T-helper 22 cell (primary cell): ENCODE measurements at places on chromosomes 5 and 9.

- DNase-seq = no peak
Observed at GRCh38 chr9:128809831-128810230, 8.5 kb upstream of the ENDOG start.

DNA sequence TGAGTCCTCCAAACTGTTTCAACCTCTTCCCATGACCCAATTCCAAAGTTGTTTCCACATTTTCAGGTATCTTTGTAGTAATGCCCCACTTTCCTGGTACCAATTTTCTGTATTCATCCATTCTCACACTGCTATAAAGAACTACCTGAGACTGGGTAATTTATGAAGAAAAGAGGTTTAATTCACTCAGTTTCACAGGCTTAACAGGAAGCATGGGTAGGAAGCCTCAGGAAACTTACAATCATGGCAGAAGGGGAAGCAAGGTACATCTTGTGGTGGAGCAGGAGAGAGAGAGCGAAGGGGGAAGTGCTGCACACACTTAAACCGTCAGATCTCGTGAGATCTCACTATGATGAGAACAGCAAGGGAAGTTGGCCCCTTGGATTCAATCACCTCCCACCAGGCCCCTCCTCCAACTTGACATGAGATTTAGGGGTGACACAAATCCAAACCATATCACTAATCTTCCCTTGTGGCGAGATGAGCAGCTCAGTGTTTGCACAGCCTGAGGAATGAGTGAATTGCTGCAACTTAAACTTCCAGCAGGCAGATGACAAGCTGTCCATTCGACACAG is 42.9 kb downstream of the TRIP13 start:
- DNase-seq = no peak

DNA sequence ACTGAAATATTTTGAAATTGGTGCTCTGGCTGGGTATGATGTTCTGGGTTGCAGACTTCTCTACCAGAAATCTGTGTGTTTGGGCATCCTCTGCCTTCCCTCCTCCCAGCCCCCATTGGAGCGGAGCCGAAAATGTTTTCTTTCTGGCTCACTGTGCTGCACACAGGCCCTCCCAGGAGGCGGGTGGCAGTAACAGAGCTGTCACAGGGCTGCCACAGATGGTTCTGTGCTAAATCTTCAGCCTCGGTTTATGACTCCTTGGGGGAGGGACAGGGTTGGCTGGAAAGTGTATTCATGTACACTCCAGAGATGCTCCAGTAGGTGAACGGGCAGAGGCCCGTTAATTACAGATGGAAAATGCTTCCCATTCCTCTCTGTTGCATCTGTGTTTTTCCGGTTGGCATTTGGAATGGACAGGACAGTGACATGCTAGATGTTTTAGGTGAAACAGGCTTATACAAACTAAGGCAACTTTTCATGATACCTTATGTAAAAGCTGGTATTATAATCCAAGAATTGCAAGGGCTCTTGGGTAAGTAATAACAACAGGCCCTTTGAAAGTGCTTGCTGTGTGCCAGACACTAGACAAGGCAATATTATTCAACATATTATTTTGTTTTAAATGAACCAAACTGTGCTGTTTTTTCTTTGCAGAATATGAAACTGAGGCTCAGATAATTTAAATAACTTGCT is 180.2 kb downstream of the ADCY2 start:
- DNase-seq = no peak

GRCh38 chr5:161373345-161373707 is 173.2 kb downstream of the GABRB2 start:
- DNase-seq = no peak

DNA sequence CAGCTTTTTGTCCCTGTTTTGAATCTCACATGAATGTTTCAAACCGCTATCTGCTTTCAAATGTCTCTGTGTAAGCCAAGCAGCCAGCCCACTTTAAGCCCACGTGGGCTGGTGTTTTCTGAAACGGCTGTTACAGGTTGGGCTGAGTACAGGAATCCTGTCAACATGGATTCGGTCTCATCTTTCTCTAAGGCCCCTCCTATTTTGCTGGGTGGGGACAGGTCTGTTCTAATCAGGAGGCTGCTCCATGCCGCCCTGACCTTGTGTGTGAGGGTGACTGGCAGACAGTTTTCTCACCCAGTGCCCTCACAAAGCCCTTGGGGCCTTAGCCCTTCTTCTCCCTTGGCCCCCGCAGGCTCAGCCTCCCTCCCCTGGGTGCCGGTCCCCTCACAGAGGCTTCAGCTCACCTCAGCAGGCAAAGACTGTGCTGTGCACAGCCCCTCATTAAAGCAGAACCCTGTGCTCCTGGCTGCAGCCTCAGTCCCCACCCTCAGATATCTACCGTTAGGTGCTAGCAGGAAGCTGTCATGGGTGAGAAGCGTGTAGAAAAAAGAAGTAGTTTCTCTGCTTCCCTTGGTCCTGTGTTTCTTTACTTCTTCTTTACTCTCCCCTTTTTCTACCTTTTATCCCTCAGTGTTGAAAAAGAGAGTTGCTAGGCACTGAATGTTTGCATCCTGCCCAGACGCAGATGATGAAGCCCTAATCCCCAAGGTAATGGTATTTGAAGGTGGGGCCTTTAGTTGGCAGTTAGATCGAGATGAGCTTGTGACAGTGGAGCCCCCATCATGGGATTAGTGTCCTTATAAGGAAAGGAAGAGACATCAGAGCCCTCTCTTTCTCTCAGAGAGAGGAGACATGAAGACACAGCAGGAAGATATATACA is 205.7 kb downstream of the ADAMTS12 start:
- DNase-seq = no peak

- DNase-seq = no peak
Observed at GRCh38 chr5:9538504-9538903, 7.4 kb downstream of the SEMA5A start.

DNA sequence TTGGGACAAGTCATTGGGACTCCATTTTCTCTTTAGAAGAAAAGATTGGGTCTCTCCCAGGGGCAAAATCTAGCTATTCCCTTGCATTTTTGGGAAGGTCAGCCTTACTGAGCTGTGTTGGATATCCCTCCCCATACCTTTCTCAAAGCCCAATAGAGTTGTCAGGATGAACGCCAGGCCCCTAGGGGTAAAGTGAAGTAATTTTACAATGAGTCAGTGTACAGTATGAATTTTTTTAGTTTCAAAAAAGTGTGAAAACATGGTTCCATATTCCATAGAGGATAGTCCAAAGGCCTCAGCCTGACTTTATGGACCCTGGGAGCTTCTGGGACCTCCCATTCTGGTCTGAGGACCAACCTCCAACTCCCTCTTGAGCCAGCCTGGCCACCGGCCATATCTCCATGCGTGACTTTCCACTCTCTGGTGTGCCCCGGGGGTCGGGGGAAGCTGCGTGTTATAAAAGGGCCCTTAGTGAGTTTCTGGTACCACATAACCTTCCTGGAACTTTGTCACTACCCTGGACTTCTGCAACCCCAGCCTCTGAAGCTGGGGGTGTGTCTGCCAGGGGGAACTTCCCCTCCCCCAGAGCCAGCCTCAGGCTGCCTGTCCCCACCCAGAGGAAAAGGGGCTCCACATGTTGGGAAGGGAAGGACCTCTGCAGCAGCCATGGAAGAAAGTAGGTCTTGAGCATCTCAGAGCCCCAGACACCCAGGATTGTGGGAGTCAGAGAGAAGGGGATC is 52.4 kb upstream of the SYNPO start:
- no peak for DNase-seq

- DNase-seq = no peak
Observed at GRCh38 chr5:123803359-123803758, 291.4 kb downstream of the CSNK1G3 start.

DNA sequence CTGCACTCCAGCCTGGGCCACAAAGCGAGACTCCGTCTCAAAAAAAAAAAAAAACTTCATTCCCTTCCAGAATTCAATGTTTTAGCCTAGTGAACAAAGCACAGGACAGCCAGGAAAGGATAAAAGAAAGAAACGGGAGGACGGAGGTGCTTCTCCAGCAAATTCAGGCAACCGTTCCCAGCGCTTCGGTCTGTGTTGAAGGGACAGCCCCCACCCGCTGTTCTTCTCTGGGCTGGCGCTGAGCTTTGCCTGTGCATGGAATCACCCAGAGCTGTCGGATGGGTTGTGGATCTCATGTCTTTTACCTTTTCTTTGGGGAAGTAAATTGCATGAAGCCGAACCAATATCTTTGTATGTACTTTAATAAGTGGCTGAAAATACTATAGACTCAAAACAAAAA is 248.4 kb upstream of the IRX2 start:
- no peak for DNase-seq

DNA sequence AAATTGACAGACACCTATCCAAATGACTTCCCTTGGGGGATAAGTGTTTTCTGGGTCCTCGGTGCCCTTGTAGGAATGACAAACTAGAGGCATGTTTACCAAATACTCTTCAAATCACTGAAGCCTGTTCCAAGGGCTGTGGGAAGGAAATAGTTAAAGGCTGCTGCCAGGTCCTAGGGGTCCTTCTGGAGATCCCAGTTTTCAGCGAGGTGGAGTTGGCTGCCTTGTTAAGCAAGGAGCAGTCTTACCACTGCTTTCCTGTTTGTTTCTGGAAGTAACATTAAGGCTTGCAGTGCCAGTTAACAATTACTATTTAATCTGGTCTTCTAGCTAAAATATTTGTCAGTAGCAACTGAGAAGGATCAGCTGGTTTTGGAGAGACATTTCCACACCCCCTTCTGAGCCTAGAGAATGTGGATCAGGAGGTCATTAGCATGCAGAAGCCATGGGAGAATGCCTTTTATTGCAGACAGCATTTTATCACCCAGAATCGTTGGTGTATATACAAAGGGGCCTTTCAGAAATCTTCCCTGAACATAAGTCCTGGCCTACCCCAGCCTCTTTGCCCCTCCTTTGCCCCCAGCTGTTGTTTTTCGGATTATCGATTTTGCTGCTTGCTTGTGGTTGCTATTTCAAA is 238.8 kb downstream of the DMAC1 start:
- no peak for DNase-seq

- DNase-seq = no peak
Observed at GRCh38 chr5:95327211-95327610, 42.3 kb upstream of the MCTP1 start.

- DNase-seq = no peak
Observed at GRCh38 chr5:167872791-167873190, 418.7 kb upstream of the WWC1 start.

GRCh38 chr9:21434202-21435014 is 5.8 kb upstream of the IFNA1 start:
- DNase-seq = no peak

GRCh38 chr9:121216271-121216805 is 14.7 kb upstream of the RAB14 start:
- no peak for DNase-seq

DNA sequence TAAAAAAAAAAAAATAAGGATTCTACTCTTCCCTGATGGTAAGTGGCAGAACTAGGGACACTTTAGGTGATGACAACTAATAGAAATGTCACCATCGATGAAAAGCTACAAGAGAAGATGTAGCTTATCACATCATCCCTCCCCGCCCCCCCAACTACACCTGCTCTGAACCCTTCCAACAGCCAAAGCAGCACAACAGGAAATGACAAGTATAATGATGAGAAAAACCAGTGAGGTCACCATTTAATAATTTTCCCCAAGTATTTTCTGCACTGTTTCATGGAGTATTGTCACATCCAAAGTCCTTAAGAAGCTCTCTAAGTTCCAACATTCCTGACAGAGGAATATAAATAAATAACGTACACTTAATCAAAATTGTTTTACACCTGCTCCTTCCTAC is 221.4 kb downstream of the EFNA5 start:
- DNase-seq = no peak

GRCh38 chr9:21549251-21549765 is 67.2 kb upstream of the IFNE start:
- DNase-seq = no peak

DNA sequence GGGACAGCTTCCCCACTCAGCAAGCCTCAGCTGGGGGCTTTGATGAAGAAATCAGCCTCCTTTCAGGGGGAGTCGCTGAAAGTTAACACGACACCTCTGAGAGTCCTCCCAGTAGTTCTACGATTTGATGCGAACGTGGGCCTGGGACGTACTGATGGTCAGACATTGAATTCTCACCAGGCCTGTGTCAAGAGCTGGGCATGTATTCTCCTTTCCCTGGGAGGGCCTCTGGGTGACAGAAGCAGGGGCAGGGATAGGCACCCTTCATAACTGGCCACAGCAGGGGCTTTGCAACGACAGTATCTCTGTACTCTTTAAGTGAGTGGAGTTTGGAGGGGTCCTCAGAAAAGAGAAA is 15.6 kb upstream of the COL5A1 start:
- DNase-seq = no peak

- no peak for DNase-seq
Observed at GRCh38 chr9:79185866-79186265, 385.9 kb upstream of the TLE4 start.

DNA sequence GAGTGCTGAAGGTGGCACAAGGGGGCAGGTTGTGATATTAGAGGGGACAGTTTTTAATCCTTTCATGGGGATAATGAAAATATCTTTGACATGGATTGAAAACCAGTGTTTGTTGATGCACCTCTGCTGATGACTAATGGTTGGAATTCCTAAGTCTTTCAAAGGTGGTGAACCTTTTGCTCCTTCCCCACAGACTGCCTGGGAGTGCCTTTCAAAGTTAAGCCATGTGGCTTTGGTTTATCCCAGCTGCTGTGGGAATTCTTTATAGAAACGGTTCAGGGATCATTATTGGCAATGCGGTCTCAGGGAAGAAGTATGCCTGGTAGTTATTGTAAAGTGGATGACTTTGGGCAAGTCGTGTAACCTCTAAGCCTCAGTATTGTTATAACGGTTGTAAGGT is 45.7 kb downstream of the PIP5K1B start:
- no peak for DNase-seq

DNA sequence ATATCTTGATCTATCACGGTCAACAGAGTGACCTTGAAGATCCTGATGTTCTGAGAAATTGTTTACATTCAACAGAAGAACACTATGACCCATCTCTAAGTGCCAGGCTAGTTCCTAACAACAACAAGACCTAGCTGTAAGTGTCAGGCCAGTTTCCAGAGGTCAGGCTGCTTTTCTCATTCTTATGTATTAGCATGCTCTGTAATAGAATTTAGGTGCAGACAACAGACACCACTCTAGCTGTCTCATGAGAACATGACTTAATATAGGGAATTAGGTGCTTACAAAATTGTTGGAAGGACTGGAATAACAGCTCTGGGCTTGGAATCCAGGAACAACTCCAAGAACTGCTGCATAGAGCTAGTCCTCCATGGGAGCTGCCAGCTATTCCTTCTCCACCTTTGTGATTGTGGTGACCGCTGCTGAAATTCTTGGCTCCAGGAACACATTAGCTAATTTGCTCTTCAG is 138.7 kb downstream of the SNX18 start:
- DNase-seq = no peak

- no peak for DNase-seq
Observed at GRCh38 chr9:37719526-37719925, 34.1 kb upstream of the TRMT10B start.
